ENCODE measurements at places on chromosomes 6 and 20.

GRCh38 chr6:104286641-104287040 is 573.1 kb downstream of the HACE1 start:
- no peak for DNase-seq

DNA sequence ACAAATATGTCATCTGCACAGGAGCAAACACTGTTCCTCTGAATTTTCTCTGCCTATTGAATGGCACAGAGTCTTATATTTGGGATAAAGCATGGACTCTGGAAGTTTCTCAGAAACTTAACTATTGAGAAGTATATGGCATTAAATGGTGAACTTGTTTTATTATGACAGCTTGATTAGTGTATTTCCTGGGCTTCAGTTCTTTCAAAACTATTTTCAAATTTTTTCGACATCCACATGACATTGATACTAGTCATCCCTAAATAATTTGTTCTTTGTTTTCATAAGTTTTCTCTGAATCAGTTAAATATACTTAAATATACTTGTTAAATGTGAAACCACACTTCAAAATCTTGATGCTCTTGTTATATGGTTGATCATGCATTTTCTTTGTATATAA is 144.0 kb upstream of the TSHZ2 start:
- no peak for DNase-seq

DNA sequence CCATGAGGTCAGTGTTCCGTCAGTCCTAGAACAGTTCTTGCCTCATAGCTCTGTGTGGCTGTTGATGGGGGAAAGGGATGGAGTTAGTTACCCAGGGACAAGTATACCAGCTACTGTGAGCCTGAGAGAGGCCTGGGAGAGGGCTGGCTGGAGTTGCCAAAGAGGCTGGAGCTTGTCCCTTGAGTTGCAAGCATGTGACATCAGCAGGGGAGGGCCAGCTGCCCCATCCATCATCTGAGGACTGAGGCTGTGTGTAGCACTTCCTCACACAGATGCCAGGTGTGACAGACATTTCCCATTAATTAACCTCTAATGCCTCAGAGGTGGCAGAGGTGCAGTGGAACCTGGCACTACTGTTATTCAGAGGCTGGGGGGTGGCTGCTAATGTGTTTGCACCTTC is 131.6 kb downstream of the PHACTR3 start:
- DNase-seq: no peak

DNA sequence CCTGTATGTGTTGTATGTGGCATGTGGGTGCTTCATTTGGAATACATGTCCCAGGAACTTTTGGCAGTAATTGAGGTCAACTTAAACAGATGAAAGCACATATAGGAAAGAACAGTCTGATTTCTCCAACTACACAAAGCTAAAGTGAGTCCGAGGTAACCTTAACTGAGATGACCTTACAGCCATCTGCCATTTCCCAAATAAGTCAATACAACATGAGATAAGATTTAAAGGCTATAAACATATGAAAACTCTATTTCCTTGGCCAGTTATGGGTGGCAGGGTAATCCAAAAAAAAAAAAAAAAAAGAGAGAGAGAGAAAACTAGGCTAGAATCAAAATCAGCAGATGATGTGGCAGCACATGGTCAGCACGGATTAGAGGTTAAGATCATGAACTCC is 1068.3 kb downstream of the KHDRBS2 start:
- no peak for DNase-seq

DNA sequence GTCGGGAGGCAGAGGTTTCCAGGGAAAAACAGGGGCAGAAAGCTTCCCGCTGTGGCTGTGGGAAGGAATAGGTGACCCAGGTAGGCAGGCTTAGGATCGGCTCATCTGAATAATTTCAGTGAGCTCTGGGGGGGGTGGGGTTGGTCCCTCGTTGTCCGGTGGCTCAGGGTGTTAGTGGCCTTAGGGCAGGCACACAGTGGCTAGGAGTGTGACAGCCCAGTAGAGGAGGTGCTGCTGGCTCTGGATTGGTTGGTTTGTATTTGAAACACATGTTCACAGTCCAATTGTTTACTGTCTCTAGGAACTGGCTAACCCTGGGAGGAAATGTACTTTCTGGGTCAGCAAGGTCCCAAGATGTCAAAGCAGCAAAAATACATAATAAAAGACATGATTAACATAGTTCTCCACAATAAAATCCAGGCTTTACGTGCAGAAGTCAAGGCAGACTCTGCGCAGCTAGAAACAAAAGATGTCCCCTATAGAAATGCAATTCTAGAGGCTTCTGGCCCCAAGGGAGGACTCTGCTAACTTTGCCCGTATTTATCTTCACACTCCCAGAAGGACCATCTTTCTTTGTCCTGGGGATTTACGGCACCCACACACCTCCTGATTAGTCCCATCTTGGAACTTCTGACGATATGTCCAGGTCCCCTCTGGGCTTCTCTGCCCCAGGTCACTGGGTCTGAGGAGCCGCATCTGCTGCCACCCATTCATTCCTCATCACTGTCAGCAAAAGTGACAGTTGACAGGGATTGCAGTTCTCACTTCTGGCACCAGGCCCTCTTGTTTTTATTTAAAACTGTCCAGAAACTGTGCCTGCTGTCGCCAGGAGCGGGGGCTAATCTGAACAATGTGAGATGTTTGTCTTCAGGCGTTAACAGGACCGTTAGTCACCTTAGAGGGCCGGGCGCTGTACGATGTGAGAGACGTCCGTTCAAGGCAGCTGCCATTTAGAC is 18.7 kb downstream of the MOCS3 start:
- no peak for DNase-seq
